ENCODE measurements at places on chromosomes 12 and 14.

- no peak for DNase-seq
Observed at GRCh38 chr14:89236851-89237250, 180.2 kb downstream of the FOXN3 start.

- no peak for DNase-seq
Observed at GRCh38 chr12:88309546-88309945, 167.4 kb downstream of the TMTC3 start.

GRCh38 chr14:68770553-68771286 lies 22.1 kb downstream of the ZFP36L1 start:
- no peak for DNase-seq

DNA sequence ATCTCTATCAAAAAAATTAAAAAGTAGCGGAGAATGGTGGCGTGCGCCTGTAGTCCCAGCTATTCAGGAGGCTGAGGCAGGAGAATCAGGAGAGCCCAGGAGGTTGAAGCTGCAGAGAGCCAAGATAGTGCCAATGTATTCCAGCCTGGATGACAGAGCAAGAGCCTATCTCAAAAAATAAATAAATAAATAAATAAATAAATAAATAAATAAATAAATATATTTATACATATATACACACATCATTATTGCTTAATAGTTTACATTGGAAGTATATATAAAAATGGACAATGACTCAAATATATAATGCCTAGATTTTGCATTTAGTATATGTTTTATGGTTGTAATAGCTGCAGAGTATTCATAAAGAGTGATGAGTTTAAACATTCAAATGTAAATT lies 53.1 kb downstream of the TOGARAM1 start:
- no peak for DNase-seq

- DNase-seq: no peak
Observed at GRCh38 chr12:117010693-117011451, 88.3 kb downstream of the TESC start.

DNA sequence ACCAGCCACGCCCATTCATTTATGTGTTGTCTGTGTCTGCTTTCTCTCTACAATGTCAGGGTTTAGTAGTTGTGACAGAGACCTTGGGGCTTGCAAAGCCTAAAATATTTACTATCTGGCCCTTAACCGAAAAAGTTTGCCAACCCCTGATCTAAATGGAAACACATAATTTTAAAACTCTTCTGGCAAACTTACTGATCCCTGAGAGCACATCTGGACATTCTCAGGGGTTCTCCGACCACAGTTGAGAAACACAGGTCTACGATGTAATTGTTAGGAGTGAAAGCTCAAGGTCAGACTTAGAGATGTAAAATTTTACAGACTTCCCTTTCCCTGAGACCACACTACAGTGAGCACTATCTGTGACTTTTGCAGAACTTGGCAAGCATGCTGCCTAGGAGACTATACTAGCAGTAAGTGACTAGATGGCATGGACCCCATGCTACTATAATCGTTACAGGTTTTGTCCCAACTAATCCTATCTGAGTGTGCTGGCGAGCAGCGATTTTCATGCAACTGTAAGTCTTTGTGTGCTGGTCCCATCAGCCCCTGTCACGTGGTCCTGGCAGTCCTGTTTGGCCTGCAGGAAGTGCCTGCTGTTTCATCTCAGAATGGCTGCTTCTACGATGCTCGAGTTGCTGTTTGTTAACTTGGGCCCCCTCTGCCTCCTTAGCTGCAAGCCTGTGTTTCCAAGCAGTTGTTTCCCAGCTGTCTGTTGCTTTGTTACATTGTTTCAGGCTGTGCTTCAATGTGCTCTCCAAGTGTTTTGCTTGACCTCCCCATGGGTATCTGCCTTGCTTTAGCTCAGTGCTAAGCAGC lies 21.6 kb downstream of the TMTC2 start:
- no peak for DNase-seq

DNA sequence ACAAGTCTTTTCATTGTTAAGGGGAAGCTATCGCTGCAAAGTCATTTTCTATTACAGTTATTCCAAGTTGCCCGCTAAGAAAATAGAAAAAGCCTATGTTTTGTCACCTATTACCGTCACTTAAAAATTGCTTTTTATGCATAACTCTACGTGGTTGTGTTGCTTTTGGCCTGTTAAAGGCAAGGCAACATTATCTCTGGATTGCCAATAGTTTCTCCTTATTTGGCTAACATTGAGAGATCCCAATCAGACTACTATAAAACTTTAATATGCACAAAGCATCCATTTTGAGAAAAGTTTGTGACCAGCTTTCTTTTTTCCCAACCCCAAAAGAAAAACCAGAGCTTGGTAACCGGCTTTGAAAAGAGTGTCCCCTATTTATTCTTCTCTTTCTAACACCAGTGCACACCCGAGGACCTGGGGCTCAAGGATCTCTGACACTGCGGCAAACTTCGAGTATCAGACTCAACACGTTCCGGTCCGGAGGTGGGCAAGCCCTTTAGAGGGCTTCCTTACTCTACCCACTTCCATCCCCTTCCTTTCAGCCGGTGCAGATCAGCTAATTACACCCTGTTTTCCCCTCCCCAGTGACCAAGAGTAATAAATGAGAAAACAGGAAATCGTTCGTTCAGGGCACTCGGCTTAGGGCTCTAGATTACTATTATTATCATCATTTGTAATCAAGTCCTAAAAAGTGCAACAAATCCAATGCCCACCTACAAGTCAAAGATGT lies 1.2 kb downstream of the PPP1R12A start:
- no peak for DNase-seq

GRCh38 chr12:55957106-55957859 lies 8.6 kb downstream of the PMEL start:
- no peak for DNase-seq

DNA sequence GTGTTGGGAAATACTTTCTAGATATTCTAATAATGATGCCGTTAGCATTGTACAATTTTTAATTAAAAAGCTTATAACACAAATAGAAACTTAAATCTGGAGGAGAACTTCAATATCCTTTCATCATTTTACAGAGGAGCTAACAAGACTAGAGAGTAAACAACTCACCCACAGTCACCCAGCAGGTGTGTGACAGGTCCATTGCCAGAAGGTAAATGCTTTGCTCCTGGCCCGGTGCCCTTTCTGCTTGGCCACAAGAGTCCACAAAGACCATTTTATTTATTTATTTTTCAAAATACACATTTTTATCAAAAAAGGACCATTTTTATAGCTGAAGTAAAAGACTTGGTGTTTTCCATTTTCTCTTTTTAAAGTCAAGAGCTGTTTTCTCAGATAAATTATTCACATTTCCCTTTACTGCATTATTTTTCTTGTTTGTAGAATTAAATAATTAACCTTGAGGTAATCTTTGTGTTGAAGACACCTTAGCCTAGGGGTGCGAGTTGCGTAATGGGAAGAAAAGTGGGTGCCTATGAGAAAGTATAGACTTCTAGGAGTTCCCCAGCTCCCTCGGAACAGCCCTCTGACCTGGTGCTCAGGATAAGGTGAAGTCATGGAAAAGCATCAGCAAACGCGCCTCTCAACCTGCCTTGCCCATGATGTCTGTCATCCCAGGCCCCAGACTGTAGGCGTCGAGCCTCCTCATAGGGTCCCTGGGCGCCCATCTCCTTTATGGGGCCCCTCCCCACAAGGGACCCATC lies 26.3 kb upstream of the AMIGO2 start:
- DNase-seq: no peak
